ENCODE measurements at places on chromosomes 2 and 18. TPM values are rescaled to one million over a fixed set of nuclear protein-coding genes. Genes with fewer than 3 reads are reported as not detected.

The GCKR gene
- not detected for total RNA-seq

The DCDC2C gene
- not detected for total RNA-seq

The LAMA3 gene
- total RNA-seq: not detected

The DARS1 gene
- total RNA-seq: 52.0 TPM

The C1GALT1C1L gene
- total RNA-seq: not detected

Data from naive thymus-derived CD4-positive, alpha-beta T cell (primary cell).